ENCODE measurements at places on chromosomes 7 and 10.

GRCh38 chr10:60367024-60367423 lies 22.7 kb downstream of the ANK3 start:
- DNase-seq: no peak

- DNase-seq: no peak
Observed at GRCh38 chr7:231030-231857, 38.9 kb downstream of the FAM20C start.

DNA sequence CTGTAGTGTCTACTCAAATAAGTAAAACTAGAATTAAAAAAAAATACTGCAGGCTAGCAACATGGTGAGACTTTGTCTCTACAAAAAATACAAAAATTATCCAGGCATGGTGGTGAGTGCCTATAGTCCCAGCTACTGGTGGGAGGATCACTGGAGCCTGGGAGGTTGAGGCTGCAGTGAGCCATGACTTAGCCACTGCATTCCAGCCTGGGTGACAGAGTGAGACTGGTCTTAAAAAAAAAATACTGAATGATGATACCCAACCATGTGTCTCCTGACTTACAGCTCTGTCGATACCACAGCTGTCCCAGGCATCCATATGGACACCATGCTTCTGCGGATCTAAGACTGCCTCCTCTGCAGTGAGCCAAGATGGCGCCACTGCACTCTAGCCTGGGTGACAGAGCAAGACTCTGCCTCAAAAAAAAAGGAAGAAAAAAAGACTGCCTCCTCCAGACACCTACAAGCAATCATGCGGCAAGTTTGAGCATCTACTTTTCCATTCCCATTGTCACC lies 7.9 kb upstream of the FRAT1 start:
- no peak for DNase-seq

DNA sequence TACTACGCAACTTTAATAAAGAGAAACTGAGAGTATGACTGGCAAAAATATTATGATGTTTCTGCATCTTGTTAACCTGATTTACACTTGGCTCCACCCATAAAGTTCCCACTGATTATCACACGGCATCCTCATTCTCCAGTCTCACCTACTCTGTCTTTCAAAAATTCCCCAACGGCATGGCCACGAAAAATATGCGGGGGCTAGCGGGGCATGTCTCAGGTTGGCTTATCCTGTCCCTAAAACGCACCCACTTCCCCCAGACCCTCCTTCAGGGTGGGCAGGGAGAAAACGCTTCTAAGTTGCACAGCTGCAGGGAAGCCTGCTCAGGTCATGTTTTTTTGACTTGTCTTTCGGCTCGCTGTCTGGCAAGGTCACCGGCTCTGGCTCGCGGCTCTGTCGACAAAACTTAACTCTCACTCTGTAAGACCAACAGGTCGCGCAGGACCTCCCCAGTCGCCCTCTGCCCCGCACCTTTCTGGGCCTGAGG lies 3.8 kb downstream of the CDK6 start:
- no peak for DNase-seq

Measured in foreskin fibroblast (primary cell).